Activated CD8-positive, alpha-beta T cell treated with anti-CD3 and anti-CD28 coated beads, Interleukin-2, amount 10 ng/mL, durations not matched to agents 7 days and 5 days (primary cell): ENCODE measurements at places on chromosomes 12 and 14.
A peak's percentile ranks its signal among the peaks of the same experiment; 100 is the strongest.

DNA sequence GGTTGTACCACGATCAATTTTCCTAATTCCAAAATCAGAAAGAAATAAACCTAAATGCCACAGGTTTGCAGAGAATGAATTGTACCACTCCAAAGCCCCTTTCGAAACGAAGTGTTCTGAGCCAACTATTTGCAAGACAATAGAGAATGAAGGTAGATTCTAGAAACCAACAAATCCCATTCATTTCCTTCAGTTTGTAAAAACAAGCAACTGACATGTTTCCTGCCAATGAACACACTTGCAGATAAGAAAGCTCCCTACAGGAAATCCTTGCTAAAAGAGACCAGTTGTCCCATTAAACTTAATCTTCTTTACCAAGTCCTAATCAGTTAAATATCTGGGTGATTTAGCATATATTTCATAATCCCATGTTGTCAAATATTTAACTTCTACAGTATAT, 198.4 kb upstream of the FOXN3 start:
- DNase-seq: no peak
- H3K27ac ChIP-seq: peak overlapping the region; percentile 69
- no peaks in the 10 kb centered on the region for H3K27me3 ChIP-seq
- peaks cover 15% of the 10 kb centered on the region for H3K36me3 ChIP-seq
- H3K4me3 ChIP-seq: peak overlapping the region; percentile 87

DNA sequence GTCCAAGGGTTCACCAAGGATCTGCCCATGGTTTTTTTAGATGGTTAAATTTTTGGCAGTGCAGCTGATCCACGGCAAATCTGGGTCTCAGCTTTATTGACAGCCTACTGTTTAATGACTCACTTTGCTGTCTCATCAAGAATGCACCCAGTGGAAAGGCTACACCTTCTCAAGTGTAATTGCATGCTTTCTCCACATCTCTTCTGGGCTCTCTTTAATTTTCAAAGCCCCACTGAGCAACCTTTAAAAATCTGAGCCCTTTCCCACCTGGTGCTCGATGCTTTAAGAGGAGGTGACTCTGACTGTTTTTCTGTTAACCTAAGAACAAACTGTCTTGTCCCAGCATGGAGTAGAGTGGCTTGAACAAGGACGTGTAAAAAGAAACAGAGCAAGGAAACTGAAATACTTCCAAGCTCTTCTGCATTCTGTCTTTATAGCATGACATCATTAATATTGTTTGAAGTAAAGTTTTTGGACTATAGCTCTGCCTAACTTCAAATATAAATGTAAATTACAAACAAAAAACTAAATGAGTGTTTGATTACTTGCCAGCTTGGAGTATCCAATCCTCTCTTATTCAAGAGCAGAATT, 214.2 kb upstream of the KRR1 start:
- H3K36me3 ChIP-seq: peaks cover 7% of the 10 kb centered on the region
- no peak overlapping the region for H3K4me3 ChIP-seq
- H3K4me1 ChIP-seq: peaks cover 26% of the 10 kb centered on the region
- DNase-seq: no peak
- H3K27me3 ChIP-seq: peaks cover 4% of the 10 kb centered on the region
- no peak overlapping the region for H3K27ac ChIP-seq

DNA sequence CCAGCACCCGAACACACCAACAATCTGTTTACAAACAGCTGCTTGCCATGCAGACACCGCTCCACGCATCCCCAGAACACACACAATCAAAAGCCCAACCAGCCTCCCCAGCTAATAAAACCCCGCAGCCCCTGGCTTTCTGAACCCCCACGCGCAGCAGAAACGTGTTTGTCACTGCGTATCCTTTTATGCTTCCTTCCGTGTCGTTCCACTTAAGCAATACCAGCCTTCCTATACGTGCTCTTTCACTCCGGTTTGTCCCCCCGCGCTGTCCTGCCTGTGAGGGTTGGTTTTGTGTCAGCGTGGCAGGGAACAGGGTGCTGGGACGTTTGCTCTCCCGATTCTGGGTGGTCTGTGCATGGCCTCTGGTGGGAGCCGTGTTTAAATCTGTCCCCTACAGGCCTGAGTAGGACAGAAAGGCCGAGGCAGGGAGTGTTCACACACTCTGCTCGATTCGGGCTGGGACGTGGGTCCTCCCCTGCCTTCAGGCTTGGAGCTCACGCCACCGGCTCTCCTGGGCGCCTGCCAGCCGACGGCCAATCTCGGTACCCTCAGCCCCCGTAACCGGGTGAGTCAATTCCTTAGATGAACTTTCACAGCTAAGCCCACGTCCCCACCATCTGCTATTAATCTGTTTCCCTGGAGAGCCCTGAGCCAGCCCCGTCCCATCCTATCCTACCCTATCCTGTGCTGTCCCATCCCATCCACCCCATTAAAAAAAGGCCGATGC, 60.0 kb downstream of the NOC4L start:
- H3K4me1 ChIP-seq: no peaks in the 10 kb centered on the region
- H3K4me3 ChIP-seq: no peak overlapping the region
- peaks cover 15% of the 10 kb centered on the region for H3K27me3 ChIP-seq
- no peak for DNase-seq

GRCh38 chr14:32313844-32314376, 15.2 kb upstream of the AKAP6 start:
- H3K27me3 ChIP-seq: no peaks in the 10 kb centered on the region
- H3K4me1 ChIP-seq: no peaks in the 10 kb centered on the region
- no peaks in the 10 kb centered on the region for H3K36me3 ChIP-seq
- DNase-seq: no peak

GRCh38 chr12:138898-139534, 72.4 kb downstream of the IQSEC3 start:
- peak; percentile 33 for DNase-seq
- H3K27ac ChIP-seq: peak overlapping the region; percentile 67
- H3K4me3 ChIP-seq: peak overlapping the region; percentile 74

- no peak overlapping the region for H3K4me3 ChIP-seq
- H3K27ac ChIP-seq: no peak overlapping the region
- no peaks in the 10 kb centered on the region for H3K36me3 ChIP-seq
- H3K27me3 ChIP-seq: no peaks in the 10 kb centered on the region
- peak; percentile 83 for DNase-seq
These were observed 1.8 kb upstream of the RNASE4 start for GRCh38 chr14:20682435-20683124.

DNA sequence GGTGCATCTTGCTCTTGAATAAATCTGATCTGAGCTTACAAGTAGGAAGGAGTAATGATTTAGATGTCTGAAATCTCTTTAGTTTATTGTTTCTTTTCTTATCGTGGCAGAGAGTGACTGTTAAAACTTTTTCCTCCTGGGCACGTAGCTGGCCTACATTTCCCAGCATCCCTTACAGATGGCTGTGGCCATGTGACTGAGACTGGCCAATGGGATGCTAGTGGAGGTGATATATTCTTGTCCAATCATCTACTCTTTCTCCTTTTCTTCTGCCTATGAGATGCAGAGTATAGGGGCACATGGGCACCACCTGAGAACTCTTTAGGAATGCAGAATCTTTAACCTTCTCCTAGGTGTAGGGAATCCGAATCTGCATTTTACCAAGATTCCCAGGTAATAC, 237.3 kb downstream of the RGS6 start:
- DNase-seq: no peak
- H3K36me3 ChIP-seq: no peaks in the 10 kb centered on the region

- no peak overlapping the region for H3K4me3 ChIP-seq
- no peak for DNase-seq
- no peaks in the 10 kb centered on the region for H3K36me3 ChIP-seq
- H3K4me1 ChIP-seq: no peaks in the 10 kb centered on the region
- no peaks in the 10 kb centered on the region for H3K27me3 ChIP-seq
These were observed 876.3 kb upstream of the FOXG1 start for GRCh38 chr14:27890259-27890658.

DNA sequence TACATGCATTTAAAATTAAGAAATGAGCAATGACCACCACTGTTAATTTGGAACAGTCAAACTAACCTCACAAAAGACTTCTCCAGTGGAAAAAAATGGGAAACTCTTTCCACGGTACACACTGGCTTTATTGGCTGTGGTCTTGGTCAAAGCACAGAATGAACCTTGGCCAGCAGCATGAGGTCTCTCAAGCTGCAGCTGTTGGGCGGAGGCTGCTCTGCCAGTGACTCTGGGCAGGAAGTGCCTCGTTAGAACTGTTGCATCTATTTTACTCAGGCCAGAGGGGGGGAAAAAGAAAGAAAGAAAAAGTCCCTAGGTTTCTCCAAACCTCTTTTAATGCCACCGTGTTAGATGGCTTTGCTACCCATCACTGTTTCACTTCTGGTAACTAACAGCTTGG, 279.8 kb upstream of the DIO2 start:
- H3K27ac ChIP-seq: peak overlapping the region; percentile 46
- H3K27me3 ChIP-seq: no peaks in the 10 kb centered on the region
- peak; percentile 20 for DNase-seq
- H3K4me3 ChIP-seq: no peak overlapping the region
- no peaks in the 10 kb centered on the region for H3K36me3 ChIP-seq

DNA sequence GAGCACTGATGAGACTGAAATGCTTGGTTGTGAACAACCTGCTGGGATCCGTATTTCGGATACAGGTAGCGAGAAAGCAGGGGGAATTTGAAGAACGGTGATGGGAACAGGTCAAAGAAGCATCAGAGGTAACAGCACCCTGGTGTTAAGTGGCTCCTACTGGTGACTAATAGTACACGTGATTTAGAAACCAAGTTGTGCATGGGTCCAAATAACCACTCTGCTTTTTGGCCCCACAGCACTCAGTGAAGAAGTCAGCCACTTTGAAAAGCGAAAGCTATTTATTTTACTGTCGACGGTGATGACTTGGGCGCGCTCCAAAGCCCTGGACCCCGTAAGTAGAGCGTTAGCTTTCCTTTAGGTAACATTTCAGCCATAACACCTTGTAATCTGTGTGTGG, 16.7 kb downstream of the AK7 start:
- H3K27ac ChIP-seq: no peak overlapping the region
- peaks cover 5% of the 10 kb centered on the region for H3K4me1 ChIP-seq
- no peak overlapping the region for H3K4me3 ChIP-seq
- no peaks in the 10 kb centered on the region for H3K27me3 ChIP-seq
- no peak for DNase-seq
- H3K36me3 ChIP-seq: no peaks in the 10 kb centered on the region

- no peak for DNase-seq
- H3K4me1 ChIP-seq: no peaks in the 10 kb centered on the region
- no peak overlapping the region for H3K27ac ChIP-seq
- no peaks in the 10 kb centered on the region for H3K36me3 ChIP-seq
- peaks cover 2% of the 10 kb centered on the region for H3K27me3 ChIP-seq
- H3K4me3 ChIP-seq: no peak overlapping the region
These were observed 143.9 kb downstream of the ALX1 start for GRCh38 chr12:85423947-85424346.
